ENCODE measurements at places on chromosomes 4 and X.

DNA sequence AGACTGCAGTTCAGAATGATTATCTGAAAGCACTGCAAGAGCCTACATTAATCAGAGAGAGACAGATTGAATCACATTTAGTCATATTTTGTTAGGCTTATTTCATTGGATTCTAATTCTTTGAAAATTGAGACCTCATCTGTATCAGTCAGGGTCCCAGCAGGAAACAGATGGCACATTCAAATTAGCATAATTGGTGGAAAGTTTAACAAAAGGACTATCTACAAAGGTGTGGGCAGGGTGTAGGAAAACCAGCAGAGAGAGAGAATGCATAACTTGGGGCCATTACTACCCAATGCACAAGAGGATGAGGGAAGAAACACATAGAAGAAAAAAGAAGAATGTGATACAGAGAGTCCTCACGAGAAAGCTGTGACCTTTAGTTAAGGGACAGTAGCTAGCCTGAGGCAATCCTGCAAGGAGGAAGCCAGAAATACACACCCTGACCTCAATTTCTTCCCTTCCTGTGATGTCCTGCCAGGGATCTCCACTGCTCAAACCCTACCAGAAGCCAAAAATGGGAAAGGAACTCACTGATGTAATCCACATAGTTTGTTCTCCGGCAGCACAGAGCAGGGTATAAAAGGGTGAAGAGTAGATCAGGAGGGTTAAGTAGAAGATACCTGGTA lies 17.7 kb upstream of the XKRX start:
- no peak for DNase-seq

GRCh38 chrX:44305921-44306320 lies 37.6 kb downstream of the EFHC2 start:
- no peak for DNase-seq

DNA sequence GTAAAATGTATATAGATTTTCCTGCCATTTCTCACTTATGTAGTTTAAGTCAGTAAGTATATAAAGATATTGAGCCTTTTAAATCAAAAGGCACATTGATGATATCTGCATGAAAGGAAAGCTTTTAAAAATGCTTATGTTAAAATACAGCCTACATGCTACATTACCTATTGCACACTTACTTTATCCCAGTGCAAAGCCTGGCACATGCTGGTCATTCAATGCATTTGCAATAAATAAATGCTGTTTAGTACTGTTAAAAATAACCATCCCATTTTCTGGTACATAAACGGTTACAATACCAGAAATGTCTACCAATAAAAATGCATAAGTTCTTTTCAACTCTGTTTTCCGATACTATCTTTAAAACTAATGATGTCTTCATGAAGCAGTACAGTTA lies 22.1 kb upstream of the SPATA4 start:
- no peak for DNase-seq

DNA sequence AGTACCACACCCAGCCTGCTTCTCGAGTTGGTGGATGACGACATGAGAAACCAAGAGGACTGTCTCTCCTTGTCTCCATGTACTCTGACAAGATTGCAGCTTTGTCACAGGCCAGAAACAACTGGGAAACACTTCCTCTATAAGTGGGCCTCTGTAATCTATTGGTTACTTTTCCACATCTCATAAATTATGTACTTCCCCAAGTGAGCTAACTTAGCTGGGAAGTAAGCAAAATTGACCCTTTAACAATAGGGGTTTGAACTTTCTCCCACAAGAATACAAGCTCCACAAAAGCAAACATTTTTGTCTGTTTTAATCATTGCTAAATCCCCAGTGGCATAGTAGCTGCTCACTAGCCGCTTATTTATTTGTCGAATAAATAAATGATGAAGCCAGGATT lies 14.1 kb upstream of the USO1 start:
- no peak for DNase-seq

GRCh38 chrX:22389556-22390179 lies 117.0 kb downstream of the CBLL2 start:
- no peak for DNase-seq

DNA sequence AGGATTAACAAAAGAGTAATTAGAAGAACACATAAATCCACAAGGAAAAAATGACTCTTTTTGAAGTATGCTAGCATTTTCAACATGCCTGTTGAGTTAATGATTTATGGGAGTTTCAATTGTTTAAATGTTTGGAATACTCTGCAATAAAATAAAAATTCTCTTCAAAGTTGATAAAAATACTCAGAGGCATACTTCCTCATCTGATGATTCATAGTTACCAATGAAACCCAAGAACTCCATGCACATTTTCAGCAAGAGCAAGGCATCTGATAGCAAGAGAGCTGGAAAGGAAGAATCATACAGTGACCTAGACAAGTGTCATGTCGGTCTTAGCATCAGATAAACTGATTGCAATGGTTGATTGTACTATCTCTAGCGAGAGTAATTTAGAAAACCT lies 443.7 kb upstream of the ATOH1 start:
- DNase-seq = no peak

DNA sequence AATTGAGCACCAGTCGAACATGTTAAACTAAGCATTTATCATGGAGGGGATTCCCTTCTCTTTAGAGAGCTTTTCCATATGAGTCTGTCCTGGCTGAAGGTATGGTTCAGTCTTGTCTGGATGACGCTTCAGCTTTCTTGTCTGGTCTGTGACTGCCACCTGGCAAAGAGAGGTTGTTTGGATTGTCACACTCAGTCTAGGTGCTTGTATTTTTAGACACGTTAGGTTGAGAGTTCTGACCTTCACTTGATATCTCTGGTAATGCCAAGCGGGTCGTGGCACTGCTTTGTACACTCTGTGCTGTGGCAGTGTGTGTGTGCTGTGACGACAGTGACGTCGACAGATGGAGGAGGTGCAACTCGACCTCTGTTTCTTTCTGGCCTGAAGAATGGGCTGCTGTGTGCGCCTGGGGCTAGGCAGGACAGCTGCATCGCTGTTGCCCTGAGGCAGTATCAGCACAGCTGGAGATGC lies 12.6 kb downstream of the NOCT start:
- no peak for DNase-seq

GRCh38 chr4:47484168-47484567 lies 907 bp upstream of the ATP10D start:
- no peak for DNase-seq

- no peak for DNase-seq
Measured at GRCh38 chr4:45453258-45453853, 670.5 kb downstream of the GABRG1 start.

- no peak for DNase-seq
Measured at GRCh38 chrX:111123125-111123524, 27.1 kb downstream of the PAK3 start.

- no peak for DNase-seq
Measured at GRCh38 chr4:1026115-1026514, 14.7 kb downstream of the FGFRL1 start.

DNA sequence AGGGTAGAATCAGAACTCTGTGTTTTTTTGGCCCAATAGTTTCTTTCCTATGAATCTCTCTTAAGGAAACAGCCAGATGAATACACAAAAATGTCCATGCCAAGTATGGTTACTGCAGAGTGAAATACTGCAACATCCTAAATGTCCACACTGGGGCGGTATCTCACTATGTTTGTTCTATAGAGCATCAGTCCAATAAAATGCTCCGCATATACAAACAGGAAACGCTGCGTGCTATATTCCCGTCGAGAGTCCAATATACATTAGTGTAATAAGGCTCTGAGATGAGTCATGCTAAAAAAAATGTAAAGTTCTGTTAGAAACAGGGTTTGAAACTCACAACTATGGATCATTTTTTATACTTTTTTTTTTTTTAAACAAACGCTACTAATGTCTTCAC lies 72.9 kb upstream of the ENOX2 start:
- no peak for DNase-seq

Data from activated gamma-delta T cell treated with anti-CD3 and anti-CD28 coated beads, Interleukin-2, amount 50 U/mL, for 16 hours (primary cell).